GM20000 (cell line): ENCODE measurements at places on chromosomes 13 and 19.

DNA sequence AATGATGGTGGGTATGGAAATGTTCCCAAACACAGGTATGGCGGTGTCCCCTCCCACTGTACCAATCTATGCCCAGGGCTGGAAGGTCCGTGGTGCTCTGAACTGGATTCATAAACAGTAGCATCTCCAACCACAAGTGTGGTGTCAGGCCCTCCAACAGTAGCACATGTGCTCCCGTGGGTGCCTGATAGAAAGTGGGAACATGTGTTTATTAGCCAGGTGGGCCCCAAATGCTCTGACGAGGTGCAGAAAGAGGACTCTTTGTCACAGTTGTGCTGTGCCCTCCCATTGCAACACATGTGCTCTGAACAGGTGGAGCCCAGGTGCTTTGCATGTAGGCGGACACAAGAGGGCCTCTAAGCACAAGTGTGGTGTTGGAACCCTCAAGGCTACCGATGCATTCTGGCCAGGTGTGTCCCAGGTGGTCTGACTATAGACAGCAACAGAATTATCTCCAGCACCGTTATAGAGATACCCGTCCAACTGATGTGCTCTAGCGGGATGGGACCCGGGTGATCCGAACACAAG is 75.4 kb upstream of the ZNF30 start:
- DNase-seq: no peak

DNA sequence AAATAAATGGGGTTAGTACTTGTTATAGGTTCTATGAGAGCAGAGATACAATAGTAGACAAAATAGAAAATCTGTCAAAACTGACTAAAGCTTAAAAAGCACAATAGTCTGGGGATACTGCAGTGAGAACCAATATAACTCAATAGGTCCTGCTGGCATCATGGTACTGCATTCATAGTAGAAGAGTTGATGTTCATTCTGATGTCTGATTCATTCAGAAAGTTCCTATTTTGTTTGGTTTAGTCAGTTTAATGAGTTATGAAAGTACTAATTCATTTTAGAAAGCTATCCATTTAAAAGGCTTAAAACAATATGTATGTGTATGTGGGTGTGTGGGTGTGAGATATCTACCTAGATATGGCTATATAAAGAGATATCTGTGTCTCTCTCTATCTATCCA is 152.8 kb downstream of the LHFPL6 start:
- DNase-seq: no peak

DNA sequence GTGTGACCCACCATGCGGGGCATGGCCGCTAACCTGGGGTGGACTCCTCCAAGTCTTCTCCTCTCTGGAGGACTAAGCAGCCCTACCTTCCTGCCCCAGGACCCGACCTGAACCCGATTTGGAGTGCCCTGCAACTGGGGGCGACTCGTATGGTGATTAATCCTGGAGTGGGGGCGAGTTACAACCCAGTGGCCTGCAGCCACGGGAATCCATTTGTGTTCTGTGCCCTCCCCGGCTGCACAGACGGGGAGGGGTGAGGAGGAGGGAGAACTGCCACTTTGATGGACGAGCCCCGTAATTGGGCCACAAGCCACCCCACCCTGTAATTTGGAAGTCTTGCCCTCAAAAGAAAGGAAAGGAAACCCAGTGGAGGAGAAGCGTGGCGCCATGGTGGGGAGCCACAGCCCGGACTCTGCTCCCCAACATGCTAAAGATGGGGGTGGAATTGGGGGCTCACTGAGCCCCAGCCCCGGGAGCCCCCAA is 18.0 kb downstream of the PRR36 start:
- DNase-seq: no peak

GRCh38 chr13:66859078-66859477 is 371.1 kb downstream of the PCDH9 start:
- no peak for DNase-seq

GRCh38 chr13:21338639-21339278 is 120.3 kb downstream of the ZDHHC20 start:
- no peak for DNase-seq
